ENCODE measurements at places on chromosomes 13 and 19.

- ATAC-seq, result no peak
Observed at GRCh38 chr13:67143544-67144115, 86.5 kb downstream of the PCDH9 start.

DNA sequence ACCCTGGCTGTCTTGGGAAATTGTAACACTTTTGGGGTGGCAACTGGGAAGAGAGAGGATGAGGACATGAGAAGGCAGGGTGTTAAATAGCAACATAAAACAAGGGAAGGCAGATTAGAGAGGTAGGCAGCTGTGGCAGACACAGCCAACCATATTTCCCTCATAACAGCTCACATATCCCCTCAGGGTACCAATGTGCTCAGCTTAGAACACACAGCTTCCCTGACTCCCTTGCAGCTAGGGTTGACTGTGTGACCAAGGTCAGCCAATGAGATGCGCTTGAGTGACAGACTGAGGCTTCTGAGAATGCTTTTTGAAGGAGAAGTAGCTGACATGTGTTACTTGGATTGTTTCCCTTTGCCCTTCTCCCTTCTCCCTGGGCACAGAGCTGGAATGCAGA is 28.8 kb upstream of the SPATA13 start:
- ATAC-seq, result no peak

DNA sequence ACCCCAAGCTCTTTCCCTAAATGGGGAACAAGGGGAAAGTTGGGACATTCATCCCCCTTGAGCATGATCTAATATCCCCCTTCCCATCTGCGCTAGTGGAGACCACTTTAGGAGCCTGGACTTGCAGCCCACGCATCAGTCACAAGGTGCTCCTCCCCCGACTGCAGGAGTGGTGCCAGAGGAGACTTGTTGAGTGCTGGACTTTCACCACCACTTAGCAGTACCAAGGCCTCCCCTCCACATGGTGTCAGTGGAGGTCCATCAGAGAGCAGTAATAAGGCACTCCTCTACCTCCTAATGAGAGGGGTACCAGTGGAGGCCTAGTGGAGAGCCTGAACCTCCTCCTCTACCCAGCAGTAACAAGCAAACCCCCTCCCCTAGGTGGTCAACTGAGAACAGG is 22.5 kb downstream of the CAB39L start:
- ATAC-seq, result peak; percentile 73

DNA sequence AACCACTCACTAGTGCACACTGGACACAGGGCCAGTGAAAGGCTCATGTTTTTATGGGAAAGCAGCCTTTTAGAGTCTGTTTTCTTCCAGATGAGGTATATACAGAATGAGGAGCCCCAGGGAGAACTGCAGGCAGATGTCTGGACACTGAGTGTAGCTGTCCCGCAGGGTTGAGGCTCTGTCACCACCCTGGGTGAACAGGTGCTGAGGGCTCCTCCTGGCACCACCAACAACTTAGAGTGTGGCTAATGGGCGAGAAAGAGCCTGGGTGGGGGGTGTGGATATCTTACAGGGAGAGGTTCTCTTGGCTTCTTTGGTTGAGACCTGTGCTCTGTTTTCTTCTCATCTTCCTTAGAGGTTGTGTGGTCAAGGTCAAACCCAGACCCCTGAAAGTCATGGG is 202.1 kb upstream of the GPR12 start:
- no peak for ATAC-seq

DNA sequence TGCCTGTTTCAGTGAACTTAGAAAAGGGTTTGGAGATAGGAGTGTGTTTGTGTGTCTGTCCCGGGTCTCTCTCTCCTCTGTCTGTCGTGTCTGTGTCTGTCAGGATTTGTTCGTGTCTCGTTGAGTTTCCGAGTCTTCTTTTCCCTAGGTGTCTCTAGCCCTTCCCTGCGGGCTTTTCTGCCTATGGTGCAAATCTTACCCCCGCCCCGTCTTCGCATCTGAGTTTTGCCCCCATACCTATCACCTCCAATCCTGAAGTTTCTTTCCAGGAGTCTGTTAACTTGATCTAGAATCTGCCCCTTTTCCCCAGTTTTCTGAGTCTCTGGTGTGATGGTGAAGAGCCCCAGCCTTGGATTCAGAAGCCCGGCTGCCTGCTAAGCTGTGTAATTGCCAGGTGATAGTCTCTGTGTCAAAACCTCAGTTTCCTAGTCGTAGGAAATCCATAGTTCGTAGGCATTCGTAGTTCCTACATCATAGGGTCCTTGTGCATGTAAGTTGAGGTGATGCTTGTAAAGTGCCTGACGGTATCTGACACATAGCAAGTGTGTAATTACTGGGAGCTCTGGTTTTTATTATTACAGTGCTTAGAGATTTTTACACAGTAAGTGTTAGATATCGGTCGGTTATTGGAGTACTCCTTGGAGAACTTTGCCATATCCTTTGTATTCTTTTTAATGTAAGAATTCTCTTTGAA is 782 bp downstream of the EPN1 start:
- ATAC-seq, result no peak

- ATAC-seq, result no peak
Observed at GRCh38 chr19:35437406-35437951, 10.6 kb upstream of the FFAR2 start.

DNA sequence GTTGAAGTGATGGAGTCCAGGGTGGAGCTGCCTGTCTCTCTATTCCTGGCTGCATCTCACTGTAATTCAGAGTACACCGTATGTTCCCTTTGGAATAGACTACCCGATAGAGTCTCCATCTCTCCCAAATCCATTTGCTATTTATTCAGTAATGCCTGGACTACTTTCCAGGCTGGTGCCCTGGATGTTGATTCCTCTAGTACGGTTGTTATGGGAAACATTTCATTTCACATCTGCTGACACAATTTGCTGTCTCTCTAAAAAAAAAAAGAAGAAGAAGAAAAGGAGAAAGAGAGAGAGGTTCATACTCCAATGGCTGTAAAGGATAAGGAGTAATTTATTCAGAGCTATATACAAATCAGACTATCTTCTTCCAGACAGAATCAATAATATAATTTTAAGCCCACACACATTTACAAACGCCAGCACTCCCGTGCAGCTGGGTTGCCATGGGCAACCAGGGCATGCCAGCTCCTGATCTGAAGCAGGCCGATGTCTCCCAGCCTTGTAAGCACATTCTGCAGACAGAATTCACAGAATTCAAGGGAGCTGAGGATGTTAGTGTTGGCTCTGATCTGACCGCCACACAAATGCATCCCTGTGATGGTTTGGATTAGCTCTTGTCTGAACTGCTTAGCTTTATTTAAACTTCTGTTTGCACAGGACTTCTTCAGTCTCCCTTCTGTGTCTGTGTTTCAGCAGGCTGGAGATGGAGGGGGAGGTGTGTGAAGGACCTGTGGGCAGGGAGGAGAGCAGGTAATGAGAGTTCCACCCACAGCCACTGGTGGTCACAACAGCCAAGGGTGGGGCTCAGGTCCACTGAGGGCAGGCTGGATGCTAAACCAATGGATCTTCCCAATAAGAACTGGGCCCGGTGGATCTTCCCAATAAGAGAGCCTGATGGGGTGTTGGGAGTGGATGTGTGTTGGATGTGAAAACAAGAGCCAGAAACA is 66.0 kb downstream of the TEX26 start:
- no peak for ATAC-seq

GRCh38 chr19:48413879-48414587 is 20.6 kb downstream of the GRIN2D start:
- no peak for ATAC-seq

DNA sequence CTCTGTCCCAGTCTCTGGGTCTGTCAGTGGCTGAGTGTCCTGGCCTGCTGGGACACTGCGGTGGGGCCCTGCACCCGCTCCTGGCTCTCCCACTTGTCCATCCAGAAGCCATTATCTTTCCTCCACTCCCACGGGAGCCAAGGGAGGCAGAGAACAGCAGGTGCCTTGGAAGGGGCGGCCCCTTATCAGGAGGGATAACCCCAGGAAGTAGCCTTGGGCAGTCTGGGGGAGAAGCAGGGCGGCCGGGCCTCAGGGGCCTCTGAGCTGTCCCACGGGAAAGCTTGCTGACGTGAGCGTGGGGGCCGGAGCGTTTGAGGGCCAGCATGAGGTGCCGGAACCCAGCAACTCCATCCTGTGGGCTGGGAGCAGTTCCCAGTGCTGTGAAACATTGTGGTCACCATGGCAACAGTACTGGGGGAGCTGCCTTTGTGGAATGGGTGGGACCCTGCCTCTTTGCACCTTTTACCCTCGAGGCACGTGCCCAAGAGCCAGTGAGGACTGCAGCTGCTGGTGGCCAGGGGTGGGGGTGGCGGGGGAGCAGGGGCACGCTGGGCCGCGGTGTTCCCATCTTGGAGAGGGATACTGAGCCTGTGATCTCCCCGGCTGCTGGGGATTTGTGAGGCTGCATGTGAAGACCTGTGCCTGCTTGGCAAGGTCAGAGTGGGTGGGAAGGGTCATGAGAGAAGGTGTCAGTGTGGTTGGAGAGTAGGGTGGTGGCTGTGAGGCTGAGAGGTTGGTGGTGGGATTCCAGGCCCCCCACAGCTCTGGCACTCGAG is 20.9 kb downstream of the KLHL26 start:
- no peak for ATAC-seq

- no peak for ATAC-seq
Observed at GRCh38 chr13:111623743-111624505, 303.5 kb downstream of the TEX29 start.

Measured in activated CD4-positive, CD25-positive, alpha-beta regulatory T cell treated with anti-CD3 and anti-CD28 coated beads, Interleukin-2, amount 50 U/mL, for 24 hours (primary cell).